ENCODE measurements at places on chromosomes 3 and 15. TPM values are rescaled to one million over a fixed set of nuclear protein-coding genes. Genes with fewer than 3 reads are reported as not detected.

DNA sequence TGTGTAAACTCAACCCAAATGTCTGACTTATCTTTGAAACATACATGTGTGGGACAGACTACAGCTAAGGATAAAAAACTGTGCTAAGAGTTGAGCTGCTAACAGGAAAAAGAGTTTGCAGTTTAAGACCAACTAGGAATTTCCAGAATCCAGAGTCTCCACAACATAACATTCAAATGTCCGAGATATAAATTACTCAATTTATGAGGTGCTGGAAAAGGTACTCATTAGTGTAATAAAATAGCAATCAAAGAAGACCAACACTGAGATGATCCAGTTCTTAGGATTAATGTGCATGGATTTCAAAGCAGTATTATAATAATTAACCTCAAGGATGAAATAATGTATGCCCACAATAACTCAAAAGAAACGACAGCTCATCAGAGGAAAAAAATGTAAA lies 426.5 kb upstream of the KCNMB2 start:
- DNase-seq, result no peak

DNA sequence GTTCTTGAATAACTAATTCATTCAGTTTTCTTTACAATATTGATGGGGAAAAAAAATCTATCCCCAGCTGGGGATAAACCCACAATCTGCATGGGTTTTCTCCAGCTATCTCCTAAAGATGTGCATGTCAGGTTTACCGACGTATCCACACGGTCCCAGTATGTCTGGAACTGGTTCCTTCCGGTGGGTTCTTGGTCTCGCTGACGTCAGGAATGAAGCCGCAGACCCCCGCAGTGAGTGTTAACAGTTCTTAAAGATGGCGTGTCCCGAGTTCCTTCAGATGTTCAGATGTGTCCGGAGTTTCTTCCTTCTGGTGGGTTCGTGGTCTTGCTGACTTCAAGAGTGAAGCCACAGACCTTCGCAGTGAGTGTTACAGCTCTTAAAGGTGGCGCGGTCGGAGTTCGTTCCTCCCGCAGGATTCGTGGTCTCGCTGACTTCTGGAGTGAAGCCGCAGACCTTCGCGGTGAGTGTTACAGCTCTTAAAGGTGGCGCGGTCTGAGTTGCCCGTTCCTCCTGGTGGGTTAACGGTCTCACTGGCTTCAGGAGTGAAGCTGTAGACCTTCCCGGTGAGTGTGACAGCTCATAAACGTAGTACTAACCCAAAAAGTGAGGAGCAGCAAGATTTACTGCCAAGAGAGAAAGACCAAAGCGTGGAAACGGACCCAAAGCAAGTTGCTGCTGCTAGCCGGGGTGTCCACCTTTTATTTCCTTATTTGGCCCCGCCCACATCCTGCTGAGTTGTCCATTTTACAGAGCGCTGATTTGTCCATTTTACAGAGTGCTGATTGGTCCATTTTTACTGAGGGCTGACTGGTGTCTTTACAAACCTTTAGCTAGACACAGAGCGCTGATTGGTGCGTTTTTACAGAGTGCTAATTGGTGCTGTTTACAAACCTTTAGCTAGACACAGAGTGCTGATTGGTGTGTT lies 195.1 kb upstream of the NR2F2 start:
- DNase-seq, result no peak

The EPHA3 gene
- total RNA-seq, result 1.8 TPM

The AMT gene
- total RNA-seq, result 21.6 TPM

The AADAC gene
- total RNA-seq, result 1.3 TPM

The SGO1 gene
- 18.8 TPM for total RNA-seq

The PPP1R14D gene
- total RNA-seq, result 0.70 TPM

Measured in type B pancreatic cell (in vitro differentiated cells).